Fibroblast of skin of right quadriceps (primary cell): ENCODE measurements at places on chromosomes 3 and 15.
A peak's percentile ranks its signal among the peaks of the same experiment; 100 is the strongest.

DNA sequence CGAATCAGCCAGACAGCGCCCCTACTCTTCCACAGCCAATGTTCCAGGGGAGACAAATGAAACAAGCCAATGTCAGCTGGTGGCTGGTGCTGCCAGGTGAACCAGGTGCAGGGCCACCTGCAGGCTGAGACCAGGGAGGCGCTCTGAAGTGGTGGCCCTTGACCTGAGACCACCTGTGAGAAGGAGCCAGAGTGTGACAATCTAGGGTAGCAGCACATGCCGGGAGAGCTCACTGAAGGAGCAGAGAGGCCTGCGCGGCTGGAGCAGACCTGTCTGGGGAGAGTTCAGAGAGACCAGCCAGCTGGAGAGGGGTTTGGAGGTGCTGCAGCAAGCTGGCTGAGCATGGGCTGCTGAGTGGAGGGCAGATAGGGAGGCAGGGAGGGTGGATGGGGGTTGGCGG is 693 bp upstream of the STAB1 start:
- no peak for DNase-seq

DNA sequence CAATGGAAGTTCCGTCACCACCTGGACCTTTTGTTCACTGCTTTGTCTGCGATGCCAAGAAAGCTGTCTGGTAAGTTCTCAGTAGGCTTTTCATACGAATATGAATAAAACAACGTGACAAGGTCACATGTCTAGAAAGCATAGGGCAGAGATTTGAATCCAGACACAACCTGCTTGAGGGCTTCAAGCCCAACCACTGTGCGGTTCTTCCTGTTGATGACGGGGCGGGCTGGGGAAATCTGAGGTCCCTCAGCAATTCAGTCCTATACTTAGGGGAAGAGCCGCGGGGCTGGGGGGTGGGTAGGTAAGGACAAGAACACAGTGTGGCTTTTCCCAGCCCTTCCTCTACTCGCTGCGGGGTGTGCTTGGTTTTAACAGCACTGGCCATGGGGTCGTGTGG is 32.4 kb upstream of the SMAD3 start:
- no peak for DNase-seq

GRCh38 chr3:143843587-143843986 is 4.7 kb downstream of the SLC9A9 start:
- DNase-seq, result no peak

GRCh38 chr3:172189213-172189612 is 149.8 kb downstream of the FNDC3B start:
- no peak for DNase-seq

GRCh38 chr3:39082666-39083313 is 24.6 kb downstream of the GORASP1 start:
- DNase-seq, result no peak

DNA sequence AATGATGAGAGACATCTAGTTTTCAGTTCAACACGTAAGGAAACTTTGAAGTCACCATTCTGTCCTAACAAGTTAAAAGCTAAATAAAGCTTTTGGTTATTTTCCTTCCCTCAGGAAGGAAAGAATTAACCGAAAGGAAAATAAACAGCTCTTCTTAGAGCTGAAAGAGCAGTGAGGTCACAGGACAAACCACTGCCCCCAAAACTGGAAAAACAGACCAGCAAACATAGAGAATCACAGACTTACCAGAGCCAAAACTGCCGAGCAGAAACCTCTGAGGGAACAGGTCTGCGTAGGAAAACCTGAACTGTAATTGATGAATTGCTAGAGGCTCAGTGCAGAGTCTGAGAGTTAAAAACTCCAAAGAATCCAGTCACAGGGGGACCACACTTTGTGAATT is 14.7 kb downstream of the USP50 start:
- no peak for DNase-seq

DNA sequence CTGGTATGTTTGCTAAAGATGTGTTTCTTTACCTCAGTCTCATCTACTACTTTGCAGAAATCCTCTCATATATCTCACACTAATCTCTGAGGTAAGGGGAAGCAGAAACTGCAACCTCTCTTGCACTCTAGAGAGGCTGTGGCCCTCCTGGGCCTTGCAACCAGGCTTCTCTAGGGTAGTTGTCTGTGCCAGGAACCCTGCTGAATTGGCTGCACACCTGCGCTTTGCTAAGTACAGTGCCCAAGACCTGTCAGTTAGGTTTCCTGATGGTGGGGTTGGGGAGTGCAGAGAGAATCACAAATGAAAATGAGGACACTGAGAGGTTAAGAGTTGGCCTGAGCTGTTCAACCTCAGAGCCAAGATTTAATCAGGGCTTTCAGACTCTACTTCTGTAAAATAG is 117.2 kb upstream of the PLXNA1 start:
- DNase-seq, result no peak

GRCh38 chr3:160331127-160331937 is 67.7 kb downstream of the IFT80 start:
- DNase-seq, result peak; percentile 88

DNA sequence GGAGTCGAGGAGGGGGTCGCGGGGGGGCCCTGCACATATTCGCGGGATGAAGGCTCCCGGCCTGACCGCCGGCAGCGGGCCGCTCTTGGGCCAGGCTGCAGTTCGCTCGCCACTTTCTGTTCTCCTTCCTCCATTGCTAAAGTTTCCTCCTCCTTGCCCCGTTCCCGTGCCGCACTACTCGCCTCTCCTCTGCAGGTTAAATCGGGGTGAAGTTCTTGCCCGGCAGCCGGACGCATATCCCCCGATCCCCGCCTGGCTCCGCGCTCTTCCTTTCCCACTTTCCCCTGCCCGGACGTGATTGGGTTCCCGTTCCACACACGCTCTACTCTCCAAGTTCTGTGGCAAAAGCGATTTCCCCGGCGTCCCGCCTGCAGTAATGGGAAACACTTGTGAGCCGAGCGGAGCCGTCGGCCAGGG is 556 bp downstream of the CRYBG3 start:
- peak; percentile 64 for DNase-seq

DNA sequence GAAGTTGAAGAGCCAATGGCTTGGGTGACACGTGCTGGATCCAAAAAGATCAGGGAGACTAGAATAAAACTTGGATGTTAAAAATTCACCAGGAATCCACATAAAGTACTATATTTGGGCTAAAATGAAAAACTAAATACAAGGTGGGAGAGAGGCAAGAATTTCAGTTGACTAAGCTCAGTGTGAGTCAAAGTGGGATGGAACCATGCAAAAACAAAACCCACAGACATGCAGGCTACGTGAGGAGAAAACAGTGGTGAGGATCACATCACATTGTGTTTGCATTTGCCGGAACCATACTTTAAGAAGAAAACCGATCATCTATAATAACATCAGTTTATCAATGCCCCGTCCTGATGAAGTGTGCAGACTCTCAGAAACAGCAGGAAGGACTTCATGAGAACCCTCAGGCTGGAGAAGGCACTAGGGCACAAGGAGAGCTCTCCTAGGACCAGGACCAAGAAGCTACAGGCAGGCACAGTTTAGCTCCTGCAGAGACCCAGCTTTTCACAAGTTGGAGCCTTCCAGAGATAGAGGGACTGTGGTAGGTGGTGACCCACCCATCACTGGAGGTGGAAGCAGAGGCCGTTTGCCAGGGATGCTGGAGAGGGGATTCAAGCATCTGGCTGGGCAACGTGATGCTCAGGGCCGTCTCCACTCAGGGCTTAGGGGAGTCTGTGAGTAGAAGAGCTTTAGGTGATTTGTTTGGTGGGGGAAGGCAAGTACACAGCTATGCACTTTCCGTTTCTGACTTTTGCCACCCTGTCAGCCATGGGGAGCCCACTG is 29.0 kb upstream of the NR2E3 start:
- DNase-seq, result peak; percentile 31

DNA sequence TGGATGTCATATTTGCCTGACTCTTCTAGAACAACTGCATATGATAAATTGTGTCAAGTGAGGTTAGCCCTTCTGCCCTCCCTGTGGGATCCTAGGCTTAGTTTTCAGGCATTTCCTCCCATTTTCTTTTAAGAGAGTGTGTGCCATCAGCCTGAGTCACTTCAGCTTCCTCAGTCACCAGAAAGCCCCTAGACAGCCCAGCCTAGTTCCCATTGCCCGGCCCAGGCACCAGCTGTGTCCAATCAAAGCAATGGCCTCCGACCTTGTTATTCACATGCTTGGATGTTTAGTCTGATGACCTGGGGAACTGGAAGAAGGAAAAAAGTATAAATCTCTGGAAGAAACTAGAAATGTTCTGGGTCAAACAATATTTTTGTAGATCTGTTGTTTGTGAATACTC is 221.9 kb upstream of the LRIG1 start:
- peak; percentile 78 for DNase-seq

DNA sequence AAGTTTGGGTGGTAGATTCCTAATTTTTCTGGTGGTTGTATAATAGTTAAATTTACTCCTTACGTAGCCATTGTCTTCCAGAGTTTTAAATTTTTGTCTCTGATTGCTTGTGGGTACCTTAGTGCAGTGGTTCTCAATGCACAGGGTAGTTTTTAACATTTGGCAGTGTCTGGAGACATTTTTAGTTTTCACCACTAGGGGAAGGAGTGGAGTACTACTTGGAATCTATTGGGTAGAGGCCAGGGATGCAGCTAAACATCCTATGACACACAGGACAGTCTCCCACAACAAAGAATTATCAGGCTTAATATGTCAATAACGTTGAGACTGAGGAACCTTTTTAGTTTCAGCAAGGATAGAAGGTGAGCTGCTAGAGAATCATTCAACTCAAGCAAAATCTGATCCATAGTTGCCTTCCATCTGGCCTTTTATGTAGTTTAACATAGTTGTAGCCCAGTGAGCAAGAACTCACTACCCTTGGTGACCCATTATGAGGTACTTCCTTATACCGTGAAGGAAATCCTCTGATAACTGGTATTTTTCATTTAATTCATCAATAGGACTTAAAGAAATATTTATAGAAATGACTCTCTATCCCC is 8.6 kb upstream of the STX19 start:
- peak; percentile 45 for DNase-seq

DNA sequence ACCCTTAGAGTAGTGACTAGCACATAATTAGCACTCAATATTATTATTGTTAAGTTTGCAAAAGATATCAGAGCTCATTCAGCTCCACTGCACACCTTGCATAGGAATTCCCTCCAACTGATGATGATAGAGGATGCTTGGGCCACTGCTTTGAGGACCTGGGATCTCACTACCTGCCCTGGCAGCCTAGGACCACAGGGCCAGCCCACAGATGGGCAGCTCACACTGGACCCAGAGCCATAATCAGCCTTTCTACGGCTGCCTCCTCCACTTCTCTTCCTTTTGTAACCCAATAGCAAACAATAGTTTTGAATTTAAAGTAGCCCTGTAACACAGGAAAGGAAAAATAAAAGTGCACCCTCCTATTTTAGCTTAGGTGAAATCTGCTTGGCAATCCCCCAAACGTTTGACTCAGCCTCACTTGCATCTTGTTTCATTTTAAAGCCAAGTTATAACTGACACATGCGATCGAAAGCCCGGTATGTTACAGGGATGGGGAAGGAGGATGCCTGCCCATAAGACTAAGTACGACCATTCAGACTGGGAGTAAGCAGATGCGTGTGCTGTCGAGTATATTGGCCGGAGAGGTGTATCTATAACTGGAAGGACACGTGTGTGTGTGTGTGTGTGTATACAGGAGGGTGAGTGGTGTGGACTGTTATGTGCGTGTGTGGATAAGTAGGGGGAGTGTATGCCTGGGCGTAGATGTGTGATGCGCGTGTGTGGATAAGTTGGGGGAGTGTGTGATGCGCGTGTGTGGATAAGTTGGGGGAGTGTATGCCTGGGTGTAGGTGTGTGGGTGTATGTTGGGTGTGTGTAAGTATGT is 65.9 kb downstream of the CPN2 start:
- DNase-seq, result peak; percentile 87

DNA sequence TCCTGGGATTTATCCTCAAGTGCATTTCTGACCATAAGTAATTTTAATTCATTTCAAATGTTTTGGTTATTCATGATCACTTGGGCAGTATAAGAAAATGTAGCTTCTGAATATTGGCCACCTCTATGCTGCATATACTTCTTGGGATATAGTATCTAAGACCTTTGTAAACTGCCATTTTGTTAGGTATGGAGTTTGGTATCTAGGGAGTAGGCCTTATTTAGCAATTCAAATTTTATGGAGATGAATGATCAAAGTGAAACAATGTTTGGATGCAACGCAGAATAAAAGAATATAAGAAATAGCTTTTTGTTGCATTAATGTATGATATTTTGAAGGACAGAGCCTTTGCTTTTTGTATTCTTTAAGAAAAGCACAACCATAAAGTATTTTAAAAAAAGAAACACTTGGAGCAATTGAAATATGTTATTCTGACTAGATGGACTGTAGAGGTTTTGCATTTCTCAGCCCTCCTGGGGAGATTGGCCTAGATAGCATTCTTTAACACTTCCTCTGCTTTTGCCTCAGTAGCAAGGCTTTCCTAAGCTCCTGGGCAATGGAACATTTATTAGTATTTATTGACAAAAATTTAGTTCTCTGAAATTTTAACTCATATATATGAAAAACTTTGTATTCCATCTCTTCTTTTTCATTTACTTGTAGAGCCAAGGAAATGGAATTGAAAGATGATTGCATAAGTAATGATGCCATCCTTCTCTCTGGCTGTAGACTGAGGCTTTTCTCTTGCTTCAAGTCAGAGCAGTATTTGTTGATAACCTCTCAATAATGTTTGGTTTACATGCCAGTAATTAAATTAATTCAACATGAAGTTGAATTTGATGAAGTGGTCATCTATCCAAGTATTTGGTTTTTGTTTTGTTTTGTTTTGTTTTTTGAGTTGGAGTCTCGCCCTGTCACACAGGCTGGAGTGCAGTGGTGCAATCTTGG is 61.8 kb upstream of the UTS2B start:
- no peak for DNase-seq

DNA sequence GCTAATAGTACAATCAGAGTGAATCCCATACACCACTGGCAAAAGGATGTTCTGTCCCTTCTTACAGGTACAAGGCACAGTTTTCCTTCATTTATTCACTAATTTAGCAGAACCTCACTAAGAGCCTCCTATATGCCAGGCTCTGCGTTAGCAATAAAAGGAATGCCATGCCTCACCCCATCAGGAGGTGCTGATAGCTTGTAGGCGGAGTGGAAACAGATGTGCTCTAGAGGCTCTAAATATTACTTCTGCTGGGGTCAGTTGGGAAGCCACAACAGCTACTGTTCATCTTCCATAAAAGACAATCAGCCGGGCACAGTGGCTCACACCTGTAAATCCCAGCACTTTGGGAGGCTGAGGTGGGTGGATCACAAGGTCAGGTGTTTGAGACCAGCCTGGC is 24.4 kb downstream of the MLH1 start:
- DNase-seq, result no peak
